ENCODE measurements at places on chromosomes 7 and 10.

DNA sequence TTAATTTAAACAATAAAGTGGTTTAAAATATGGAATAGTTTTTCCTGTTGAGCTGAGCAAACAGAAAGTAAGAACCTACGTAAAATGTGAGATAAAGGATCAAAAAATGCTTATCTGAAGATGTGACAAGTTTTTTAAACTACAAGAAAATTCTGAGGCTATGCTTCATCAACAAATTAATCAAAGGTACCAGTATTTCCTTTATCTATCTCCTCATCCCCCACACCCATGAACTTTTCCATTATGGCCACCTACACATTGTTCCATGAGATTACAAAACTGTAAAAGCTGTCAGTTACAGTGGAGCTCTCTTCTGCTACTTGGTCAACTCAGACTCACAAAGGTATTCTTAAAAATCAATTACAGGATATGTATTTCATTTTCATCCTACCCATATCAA, 77.4 kb downstream of the ARHGAP12 start:
- no peak for DNase-seq

- DNase-seq, result no peak
Measured at GRCh38 chr7:155295511-155295910, 2.2 kb upstream of the INSIG1 start.

GRCh38 chr10:110115784-110116520, 91.5 kb upstream of the MXI1 start:
- no peak for DNase-seq

DNA sequence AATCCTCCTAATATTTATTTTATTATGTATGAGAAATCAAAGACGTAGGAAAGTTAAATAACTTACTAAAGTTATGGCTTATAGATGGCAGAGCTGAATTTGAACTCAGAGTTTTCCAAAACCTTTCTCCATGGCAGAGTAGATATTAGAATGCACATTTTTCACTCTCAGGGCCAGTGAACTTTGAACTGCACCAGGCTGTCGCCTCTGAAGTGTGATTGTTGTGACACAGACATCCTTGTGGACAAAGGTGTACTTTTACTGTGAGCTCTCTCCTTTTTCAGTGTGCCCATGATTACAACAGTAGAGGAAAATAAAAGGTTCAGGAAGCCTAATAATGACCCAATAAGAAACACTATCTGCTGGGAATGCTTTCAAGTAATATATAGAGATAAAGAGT, 29.1 kb downstream of the TES start:
- DNase-seq, result no peak

- DNase-seq, result no peak
Measured at GRCh38 chr7:69762821-69763352, 164.6 kb downstream of the AUTS2 start.

GRCh38 chr10:29346296-29347001, 57.6 kb downstream of the LYZL1 start:
- DNase-seq, result no peak

GRCh38 chr7:30453016-30453415, 25.6 kb downstream of the NOD1 start:
- DNase-seq, result no peak

- peak; percentile 100 for DNase-seq
Measured at GRCh38 chr10:51397695-51398094, 301.7 kb downstream of the CSTF2T start.

GRCh38 chr7:94364816-94365215, 29.9 kb upstream of the COL1A2 start:
- DNase-seq, result no peak

Measured in PC-3 (cell line).